ENCODE measurements at places on chromosomes 11 and 22.

DNA sequence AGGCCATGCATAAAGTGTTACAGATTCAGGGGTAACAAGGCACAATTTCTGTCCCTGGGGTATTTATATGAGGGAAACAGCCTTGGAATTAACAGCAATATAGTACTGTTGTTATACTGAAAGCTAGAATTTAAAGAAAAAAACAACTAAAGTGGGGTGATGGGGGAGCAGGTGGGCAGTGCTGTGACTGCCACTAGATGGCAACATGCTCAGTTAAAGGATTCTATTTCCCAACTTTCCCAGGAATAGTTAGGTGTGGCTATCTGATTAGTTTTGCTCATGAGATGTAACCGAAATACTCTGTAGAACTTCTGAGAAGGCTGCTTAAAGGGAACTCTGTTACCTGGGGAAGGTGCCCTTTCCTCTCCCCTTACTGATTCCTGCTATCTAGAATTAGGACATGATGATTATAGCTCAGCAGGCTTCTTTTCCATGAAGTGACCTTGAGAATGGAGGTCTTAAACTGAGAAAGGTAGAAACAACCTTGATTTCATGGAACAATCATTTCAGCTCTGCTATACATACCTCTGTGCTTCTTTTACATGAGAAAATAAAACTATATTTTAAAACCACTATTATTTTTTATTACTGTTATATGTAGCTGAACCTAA is 102.6 kb downstream of the RELT start:
- DNase-seq = no peak

GRCh38 chr11:121295246-121296029 is 2.9 kb downstream of the SC5D start:
- DNase-seq = no peak

- DNase-seq = no peak
These were observed 3.0 kb upstream of the RFPL3 start for GRCh38 chr22:32354360-32355351.

- no peak for DNase-seq
These were observed 64.5 kb downstream of the MCM5 start for GRCh38 chr22:35464399-35464798.

- no peak for DNase-seq
These were observed 782 bp upstream of the OSBPL5 start for GRCh38 chr11:3165916-3166267.

- DNase-seq = no peak
These were observed 122.6 kb upstream of the LMO1 start for GRCh38 chr11:8386134-8386864.

All from activated gamma-delta T cell treated with Interleukin-2 at 50 U/mL for 16 hours (primary cell).